ENCODE measurements at places on chromosomes 3 and 15. TPM values are rescaled to one million over a fixed set of nuclear protein-coding genes. Genes with fewer than 3 reads are reported as not detected.
A peak's percentile ranks its signal among the peaks of the same experiment; 100 is the strongest.

- no peak for DNase-seq
These were observed 15.0 kb upstream of the DAG1 start for GRCh38 chr3:49454898-49455681.

Gene CRABP1
- total RNA-seq = not detected

Gene KBTBD8
- total RNA-seq = 2.2 TPM

DNA sequence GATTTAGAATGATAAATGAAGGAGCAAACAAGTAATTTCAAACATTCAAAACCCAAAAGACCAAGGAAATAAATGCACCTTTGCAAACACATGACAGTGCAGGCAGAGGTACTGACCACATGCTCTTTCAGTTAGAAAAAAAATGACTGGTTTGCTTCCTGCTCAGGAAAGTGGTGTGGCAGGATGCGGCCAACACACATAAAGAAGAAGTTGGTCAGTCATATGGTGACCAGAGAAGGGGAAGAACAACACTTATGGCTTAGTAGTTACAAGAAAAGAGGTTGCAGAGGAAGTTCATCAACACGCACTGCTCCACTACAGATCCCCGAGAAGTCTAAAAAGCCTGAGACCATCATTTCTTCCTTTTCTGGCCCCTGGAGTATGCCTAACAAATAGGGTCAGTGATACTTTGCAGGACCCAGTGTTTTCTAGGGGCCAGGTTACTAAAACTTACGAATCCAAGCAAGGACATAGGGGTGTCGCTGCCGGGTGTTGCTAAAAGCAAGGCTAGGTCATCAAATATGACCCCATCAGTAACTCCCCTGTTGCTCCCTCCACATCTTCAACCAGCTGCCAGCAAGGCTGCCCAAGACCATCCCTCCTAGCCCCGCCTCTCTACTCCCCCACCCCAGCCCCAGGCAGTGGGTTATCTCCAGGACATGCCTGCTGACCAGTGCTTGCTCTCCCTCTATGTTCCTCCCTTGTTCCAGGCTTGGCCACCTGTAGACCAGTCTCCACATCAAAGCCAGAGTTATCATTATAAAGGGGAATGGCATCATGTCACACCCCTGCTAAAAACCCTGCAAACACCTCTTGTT, 11.2 kb downstream of the ATP8B4 start:
- DNase-seq = peak; percentile 28

- no peak for DNase-seq
These were observed 2.5 kb upstream of the KIF7 start for GRCh38 chr15:89657686-89658200.

- DNase-seq = no peak
These were observed 40.7 kb upstream of the SCN5A start for GRCh38 chr3:38690185-38690584.

DNA sequence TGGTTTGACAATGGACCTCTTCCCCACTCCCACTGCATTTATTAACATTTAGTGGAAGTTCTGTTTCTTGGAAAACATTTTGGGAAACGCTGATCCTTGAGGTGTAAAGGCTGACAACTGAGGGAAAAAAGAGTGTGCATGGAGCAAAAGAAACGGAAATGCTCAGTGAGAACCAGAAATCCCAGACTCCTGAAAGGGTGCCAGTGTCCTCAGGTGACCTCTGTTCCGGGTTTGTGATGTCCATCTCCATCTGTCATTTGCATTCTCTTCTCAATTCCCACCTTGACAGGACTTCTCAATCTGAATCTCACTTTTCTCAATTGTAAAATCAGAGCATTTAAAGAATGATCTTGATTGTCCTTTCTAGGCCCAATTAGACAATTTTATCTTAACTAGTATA, 71.1 kb upstream of the FAM3D start:
- DNase-seq = no peak

- DNase-seq = no peak
These were observed 309.1 kb upstream of the ICE2 start for GRCh38 chr15:60787837-60788691.

DNA sequence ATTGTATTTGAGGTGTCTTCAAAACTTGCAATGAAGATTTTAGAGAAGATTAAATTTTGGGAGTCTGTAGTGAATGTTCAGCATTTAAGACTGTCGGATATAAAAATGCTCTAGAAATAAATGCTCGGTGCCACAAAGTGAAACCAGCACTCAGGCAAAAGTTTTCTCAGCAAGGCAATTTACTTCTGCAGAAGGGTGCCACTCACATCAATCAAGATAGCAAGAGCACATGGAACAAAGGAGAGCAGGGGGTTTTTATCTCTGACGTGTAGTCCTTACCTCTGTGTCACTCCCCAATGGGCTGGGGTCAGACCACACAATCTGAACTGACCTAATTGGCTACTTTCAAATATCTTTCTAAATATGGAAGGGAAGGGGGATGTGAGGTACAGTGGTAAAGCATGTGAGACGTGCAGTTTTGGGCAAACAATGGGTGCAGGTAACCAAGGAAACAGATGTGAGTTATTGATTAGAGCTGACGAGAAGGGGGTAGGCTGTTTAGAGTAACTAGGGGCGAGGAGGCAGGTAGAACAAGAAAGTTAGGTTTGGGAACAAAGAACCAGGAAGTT, 23.4 kb upstream of the FXR1 start:
- no peak for DNase-seq

DNA sequence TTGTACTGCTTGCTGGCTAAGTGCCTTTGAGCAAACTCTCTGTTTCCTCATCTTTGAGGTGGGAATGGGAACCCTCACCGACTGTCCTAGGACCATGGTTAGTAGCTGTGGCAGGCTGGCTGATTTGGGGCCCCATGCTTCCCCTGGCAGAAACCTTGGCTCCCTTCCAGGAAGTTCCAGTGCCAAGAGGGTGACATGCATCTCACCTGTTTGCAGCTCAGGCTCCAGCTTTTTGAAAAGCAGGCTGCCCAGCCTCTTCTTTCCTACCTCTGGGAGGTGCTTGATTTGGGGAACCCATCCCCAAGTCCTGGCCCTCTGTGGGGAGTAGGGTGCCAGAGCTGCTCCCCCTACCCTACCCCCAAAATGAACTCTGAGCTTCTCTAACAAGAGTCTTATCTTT, 50.8 kb downstream of the RAB11A start:
- DNase-seq = peak; percentile 40

Gene TUSC7
- total RNA-seq = not detected

GRCh38 chr15:95765161-95765560, 565.3 kb upstream of the NR2F2 start:
- DNase-seq = no peak

Gene SLC12A8
- 18.8 TPM for total RNA-seq

DNA sequence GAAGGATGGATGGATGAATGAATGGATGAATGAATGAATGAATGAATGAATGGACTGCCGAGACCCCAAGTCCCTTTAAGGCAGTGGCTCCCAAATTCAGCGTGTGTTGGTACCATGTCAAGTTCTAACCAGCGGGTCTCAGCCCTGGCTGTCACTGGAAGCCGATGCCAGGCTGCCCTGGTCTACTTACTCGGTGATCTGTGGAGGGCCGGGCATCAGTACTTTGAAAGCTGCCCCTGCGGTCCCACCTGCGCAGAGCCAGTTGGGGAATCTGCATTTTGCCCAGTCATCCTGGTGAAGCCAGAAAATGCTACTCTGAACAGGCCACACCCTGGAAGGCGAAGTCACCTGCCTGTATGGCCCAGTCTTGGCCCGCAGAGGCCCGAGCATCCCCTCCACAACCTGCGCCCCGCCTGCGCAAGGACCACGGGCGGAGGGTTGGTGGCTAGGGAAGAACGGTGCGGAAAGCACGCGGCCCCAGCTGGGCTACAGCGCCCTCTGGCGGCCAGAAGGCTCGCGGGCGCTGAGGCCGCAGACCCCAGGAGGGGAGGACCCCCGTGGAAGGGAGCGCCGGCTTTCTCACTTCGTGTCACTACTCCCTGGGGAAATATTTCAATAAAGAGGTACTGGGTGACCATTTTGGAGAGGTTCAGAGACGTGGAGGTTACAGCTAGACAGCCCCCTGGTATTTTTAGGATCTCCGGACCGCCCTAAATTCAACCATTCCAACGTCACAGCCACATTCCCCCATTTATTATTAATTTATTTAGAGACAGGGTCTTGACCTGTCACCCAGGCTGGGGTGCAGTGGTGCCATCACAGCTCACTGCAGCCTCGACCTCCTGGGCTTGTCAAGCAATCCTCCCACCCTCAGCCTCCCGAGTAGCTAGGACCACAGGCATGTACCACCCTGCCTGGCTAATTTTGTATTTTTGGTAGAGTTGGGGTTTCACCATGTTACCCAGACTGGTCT, 34.9 kb downstream of the PRKCD start:
- DNase-seq = peak; percentile 59

All from stomach (tissue), 19 donors.